ENCODE measurements at places on chromosomes 4 and X.

DNA sequence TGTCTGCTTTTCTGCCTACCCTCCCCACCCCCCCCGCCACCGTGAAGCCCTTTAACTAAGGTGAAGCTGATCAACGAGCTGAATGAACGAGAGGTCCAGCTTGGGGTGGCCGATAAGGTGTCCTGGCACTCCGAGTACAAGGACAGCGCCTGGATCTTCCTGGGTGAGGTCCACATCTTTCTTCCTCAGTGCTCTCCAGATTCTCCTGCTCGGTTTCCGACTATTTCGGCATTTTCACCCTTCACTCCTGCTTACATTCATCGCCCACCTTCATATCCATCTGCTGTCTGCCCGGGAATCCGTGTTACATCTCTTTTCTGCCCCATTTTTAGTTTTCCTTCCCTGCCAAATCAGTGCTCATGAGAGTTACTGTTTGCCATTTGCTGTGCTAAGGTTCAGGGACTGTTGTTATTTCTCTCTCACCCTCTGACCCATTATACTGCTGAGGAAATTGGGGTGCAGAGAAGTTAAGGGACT, 459 bp downstream of the RBMX2 start:
- DNase-seq: no peak

DNA sequence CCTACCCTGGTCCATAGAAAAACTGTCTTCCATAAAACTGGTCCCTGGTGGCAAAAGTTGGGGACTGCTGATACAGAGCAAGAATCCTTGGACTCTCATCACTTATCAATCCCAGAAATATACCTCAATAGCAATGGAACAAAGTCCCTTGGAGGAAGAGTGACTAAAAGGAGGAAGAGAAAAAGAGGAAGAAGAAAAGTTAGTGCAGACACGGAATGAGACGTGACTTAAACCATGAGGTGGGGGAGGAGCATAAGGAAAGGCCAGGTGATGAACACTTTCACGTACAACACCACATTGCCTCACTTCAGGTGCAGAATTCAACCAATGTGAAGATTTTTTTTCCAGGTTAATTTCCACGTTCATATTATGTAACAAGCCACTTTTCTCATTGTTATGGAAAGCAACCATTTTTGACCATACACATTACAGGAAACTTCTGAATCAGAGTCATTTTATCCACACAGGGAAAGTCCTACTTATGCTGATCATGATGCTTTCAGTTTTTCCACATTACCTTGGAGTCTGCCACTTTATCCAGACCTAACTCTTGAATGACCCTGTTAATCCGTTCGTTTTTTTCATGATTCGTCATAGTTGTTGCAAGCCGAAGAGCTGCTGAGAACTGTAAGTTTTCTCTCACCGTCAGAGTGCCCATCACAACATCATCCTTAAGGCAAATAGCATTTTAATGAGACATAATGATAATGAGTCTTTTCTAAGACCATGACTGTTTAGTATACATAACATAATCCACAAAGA, 27.7 kb downstream of the ABCG2 start:
- no peak for DNase-seq

GRCh38 chr4:5218376-5219069, 167.2 kb downstream of the STK32B start:
- no peak for DNase-seq

- no peak for DNase-seq
These were observed 41.5 kb downstream of the SOWAHB start for GRCh38 chr4:76856243-76857073.

DNA sequence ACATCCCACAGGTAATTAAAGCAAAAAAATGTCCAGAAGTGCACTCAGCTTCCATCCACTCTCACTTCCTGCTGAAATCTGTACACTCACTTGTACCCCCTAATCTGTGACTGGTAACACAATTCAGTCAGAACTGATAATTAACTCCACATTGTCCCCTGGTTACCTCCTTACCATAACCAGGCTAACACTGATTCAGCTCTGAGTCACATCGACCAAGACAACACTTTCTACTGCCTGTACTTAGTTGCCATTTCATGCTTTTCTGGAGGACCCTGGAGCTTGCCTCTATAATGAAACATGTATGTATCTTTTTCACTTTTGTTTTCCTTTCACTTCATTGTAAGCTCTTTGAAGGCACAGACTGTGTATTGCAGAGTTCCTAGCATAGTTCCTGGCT, 130.9 kb upstream of the GABRG1 start:
- no peak for DNase-seq

- no peak for DNase-seq
These were observed 74.6 kb upstream of the STOX2 start for GRCh38 chr4:183830438-183830985.

- no peak for DNase-seq
These were observed 8.9 kb downstream of the HTN1 start for GRCh38 chr4:70059149-70059548.

DNA sequence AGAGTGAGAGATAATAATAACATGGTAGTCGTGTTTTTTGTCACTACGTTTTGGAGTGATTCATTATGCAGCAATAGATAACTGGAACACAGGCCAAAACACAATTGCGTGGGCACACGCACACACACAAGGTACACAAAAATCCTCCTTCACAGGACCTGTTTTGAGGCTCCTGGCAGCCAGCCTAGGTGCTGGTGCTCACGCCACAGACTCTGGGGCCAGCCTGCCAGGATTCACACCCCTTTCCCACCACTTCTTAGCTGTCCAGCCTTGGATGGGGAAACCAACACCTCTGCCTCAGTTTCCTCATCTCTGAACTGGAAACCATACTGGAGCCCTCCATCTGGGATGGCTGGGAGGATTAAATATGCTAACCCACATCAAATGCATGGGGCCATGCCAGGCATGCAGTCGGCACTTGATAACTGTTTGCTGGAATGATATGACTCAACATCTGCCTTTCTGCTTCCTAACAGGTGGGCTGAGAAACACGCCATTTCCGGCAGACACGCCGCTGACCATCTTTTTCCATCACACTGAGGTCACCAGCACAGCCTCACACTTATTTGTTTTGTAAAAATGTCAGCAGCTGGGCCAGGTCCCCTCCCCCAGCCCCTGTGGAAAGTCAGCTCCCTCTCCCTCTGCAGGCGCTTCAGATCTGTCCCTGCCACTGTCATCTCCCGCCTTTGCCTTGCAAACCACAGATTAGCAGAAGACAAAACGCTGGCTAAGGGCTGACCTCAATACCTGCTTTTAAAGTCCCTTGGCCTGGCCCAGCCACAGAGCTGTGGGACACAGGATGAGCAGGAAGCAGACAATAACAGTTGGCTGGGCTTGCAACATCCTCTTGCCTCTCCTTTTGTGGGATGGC, 237.5 kb downstream of the BCOR start:
- no peak for DNase-seq

- DNase-seq: no peak
These were observed 16.7 kb downstream of the GPRIN3 start for GRCh38 chr4:89290727-89291516.

DNA sequence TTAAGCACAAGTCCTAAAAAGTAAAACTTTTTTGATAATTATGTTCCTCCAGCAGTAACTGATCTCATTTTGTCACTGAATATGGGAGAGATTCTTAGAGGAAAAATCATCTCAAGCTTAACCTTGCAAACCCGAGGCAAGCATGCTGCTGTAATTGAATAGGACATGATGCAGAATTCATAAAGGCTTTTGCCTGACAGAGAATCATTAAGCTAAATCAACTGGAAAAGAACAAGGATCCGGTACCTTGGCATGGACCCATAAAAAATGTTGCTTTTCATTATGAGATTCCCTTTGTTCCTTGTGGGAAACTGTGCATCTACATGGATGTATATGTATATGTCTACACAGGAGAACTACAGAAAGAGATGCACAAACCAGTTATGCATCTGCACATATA, 149.1 kb downstream of the PAPSS1 start:
- no peak for DNase-seq

DNA sequence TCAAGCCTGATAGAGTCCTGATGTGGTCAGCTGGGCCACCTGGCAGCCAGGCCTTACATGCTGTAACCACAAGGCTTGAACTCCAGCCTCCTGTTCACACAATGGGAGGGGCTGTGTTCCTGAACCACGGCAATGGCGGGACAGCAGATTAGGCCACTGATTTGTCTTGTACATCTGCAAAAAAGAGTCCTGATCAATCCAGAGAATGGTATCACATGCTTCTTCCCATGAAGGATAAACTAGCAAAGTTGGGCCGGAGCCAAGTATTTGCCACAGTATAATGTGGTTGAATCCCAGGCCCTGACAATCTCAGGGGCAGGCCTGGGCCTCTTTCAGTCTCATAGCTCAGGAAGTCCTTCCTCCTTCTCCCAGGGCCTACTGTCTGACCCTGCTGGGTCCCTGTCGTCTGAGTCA, 2182.5 kb upstream of the AGA start:
- DNase-seq: no peak

GRCh38 chr4:6230502-6230785, 30.1 kb upstream of the JAKMIP1 start:
- no peak for DNase-seq

DNA sequence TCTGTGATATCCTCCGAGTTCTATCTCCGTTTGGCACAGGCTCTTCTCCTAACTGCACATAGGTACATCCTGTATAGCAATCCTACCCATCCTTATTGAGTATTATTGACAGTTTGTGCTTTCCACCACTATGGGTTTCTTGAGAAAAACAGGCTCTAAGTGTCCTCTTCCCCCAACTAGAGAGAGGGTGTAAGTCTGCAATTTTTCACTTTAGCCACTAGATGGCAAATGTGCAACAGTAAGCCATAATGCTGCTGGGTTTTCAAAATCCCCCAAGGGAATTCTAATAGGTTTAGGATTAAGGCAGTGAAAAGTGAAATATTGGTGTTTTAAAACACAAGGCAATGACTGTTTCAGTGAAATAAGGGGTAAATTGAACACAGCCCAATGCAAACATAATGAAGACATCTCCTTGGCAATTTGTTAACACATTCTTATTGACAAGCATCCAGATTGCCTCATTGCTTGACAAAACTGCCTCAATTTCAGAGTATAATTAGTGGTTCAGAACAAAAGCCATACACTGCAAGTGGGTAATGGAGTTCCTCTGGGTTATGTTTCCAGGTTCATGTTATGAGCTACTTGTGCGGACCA, 239.0 kb upstream of the HTR2C start:
- DNase-seq: peak; percentile 60

GRCh38 chrX:97168646-97169045, 284.9 kb downstream of the RPA4 start:
- DNase-seq: no peak

DNA sequence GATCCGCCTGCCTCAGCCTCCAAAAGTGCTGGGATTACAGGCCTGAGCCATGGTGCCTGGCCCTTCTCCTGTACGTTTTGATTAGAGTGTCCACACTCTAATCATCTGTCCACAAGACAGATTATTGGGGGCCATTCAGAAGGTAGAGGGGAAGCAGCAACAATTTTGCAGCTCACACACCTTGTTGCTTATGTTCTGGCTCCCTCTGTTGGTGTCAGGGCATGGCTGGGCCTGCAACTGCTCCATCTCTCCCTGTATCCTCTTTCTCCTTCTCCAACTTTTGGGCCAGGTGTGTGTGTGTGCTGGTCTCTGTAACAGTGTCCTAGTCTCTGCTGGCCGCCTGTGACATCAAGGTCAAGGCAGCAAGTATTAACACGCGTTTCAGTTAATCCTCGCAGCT, 125.5 kb upstream of the MBNL3 start:
- DNase-seq: no peak

- DNase-seq: no peak
These were observed 3.5 kb downstream of the ADH6 start for GRCh38 chr4:99215521-99215920.

- no peak for DNase-seq
These were observed 38.6 kb upstream of the MSMO1 start for GRCh38 chr4:165288639-165289422.

DNA sequence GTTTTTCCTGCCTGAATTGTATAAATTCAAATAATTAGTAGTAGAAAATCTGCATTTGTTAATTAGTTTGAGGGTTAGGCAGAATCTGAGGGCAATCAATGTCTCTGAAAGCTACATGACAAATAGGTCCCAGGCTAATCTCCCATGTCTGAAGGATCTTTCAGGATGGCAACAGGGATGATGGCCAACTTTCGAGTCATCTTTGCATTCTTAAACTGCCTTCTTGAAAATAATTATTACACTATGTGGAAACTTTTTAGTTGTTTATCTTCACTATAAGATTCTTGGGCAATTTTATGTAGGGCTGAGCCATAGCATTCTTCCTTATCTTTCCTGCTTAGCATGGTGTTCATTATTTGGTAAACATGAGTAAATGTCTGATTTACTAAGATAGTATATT, 490.3 kb upstream of the EPHA5 start:
- no peak for DNase-seq

GRCh38 chr4:168796362-168797106, 213.5 kb downstream of the CBR4 start:
- DNase-seq: no peak

DNA sequence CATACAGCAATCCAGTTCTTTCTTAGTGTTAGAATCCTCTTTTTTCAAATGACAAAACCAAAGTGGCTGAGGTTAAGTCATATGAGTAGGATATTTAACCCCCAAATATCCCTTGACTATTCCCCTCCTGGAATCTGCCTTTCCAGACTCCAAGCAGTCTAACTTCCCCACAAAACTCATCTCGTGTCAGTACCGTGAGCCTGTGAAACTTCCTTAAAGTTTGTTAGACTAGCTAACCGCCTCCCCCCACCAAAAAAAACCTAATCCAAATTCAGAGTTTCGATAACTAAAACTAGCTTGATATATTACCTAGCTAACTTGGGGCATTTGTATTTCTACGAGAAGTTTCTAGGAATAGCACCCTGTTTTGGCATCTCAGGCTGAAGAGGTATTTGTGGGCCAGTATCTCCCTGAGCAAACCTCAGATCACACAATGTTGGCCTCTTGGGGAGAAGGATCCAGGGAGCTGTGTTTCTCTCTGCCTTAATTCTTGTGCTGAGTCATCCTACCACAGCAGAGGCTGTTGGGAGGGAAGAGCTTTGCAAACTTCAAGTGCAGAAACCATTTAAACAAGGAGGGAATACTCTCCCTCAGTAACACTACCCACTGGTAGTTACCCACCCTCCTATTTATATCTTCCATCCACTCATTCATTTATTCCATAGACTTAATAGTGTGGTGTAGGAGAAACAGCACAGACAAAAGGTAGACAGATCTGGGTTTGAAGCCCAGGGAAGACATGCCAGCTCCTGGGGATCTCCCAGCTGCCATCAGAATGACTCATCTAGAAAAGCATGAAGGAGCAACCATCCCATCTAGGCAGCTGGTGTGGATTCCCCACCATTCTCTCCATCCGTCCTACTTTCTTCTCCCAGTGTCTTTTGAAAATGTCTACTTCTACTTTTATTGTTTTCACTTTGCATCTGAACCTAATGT, 39.3 kb upstream of the TXK start:
- DNase-seq: no peak

- peak; percentile 27 for DNase-seq
These were observed 459.2 kb upstream of the GALNT7 start for GRCh38 chr4:172709376-172709775.

GRCh38 chr4:168815379-168816345, 194.4 kb downstream of the CBR4 start:
- no peak for DNase-seq

DNA sequence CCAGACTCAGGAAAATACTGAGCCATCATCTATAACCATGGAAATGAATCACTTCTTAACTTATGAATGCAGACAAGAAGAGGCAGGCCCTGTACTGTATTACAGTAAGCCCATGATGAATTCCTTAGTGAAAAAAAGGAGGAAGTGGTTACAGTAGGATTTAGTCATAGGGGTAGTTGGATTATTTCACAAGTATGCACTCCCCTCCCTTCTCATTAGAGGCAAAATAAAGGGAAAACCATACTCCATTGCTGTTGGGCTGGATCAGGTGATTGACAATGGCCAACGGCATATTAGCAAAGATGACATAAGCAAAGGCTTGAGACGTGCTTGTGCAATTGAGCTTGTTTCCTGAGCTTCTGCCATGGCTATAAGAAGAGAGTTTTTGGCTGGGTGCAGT, 181.1 kb upstream of the PRPS2 start:
- DNase-seq: no peak

All from NCI-H2081 (cell line).